HT-29 (cell line): ENCODE measurements at places on chromosomes 12 and 14.

DNA sequence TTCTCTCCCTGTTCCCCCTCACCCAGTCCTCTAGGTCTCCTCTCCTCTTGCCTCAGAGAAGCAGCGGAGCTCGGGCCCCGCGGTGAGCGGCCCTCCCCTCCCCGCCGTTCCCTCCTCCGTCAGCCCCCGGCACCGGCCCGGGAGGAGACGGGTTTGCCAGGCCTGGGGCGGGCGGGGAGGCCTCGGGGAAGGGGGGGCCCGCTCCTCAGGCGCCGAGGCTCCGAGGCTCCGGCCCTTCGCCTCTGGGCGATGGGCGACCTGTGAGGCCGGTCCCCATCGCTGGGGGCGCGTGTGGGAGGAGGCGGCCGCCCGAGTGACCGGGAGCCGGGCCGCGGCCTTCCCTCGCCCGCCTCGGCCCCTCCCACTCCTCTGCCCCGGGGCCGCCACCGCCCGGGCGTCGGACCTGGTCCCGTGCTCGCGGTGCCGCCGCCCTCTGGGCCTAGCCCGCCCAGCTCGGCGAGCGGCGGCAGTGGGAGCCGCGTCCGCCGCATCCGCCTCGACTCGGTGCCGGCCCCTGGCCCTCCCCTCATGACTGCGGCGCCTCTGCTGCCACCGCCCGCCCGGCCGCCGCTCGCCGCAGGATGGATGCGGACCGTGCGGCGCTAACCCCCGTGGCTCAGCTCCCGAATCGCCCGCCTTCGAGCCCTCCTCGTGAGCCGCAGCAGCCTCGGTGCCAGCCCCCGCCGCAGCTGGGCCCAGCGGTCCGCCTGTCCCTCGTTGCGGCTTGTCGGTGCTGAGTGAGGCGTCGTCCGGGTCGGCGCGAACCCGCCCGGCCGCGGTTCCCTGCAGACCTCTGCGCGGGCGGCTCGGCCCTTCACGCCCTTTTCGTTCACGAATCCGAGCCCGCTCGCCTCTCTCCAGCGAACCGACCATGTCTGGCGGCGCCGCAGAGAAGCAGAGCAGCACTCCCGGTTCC lies 574 bp downstream of the WNK1 start:
- peak; percentile 58 for DNase-seq

GRCh38 chr14:100902295-100903133 lies 1.0 kb downstream of the RTL1 start:
- DNase-seq = no peak

DNA sequence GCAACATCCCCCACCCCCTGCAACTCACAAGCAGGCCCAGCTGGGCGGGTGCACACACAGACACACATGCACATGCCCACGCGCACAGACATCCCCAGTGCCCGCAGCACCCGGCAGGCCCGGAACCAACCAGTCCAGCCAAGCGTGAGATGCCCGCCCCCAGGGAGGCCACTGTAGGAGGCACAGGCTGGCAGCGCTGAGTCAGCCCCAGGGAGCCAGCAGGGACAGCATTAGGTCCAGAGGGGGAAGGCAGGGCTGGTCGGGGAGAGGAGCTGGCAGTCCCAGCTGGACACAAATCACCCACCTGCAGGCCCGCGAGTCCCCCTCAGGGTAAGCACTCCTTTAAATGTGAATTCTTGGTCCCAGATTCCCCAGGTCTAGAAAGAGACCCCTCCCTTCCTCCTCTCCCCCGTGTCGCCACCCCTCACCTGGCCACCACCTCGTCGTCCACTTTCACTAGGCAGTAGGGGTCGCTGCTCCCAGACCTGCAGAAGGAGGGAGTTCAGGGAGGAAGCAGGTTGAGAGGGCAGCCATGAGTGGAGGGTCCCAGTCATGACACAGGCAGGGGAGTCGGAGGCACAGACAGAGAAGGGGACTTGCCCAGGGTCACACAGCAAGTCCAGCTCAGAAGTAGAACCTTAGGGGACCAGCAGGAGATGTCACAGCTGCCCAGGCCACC lies 5.0 kb downstream of the RASAL1 start:
- DNase-seq = no peak

GRCh38 chr12:948238-948637 lies 1.3 kb downstream of the RAD52 start:
- DNase-seq = no peak

GRCh38 chr12:113059071-113059595 lies 2.6 kb downstream of the DTX1 start:
- no peak for DNase-seq

DNA sequence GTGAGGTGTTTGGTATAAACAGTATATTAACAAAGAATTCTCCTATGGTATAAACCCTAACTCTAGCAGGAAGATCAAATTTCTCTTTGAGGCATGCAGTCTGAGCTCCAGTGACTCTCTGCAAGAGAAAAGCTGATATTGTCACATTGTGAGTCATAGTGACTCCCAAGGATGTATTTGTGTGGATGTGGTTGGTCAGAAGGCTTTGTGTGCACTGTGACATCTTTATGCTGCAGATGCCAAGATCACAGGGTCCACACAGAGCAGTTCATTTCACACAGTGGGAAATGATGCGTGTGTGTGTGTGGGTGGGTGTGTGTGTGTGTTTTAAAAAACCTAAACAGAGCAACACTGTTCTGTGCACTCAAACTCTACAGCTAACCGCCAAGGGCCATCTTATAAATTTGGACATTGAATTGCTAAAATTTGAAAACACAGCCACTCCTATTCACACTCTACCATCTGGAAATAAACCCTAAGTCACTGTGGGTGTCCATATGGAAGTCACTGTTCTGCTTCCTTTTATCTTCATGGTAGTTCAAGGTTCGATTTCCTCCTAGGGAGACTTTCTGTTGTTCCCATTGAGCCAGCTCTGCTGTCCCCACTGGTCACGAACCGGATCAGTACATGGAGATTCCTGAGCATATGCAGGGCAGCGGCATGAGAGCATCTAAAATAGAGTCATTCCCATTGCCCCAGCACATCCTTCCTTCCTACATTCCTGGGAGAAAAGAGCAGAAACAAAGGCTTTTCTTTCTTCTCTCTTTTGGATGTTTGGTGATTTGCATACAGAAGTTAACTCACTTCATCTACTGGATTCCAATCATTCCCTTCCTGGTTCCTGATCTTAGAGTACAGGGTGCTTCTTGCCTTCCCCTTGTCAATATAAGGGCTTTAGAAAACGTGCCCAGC lies 727.6 kb downstream of the DIO2 start:
- DNase-seq = no peak

DNA sequence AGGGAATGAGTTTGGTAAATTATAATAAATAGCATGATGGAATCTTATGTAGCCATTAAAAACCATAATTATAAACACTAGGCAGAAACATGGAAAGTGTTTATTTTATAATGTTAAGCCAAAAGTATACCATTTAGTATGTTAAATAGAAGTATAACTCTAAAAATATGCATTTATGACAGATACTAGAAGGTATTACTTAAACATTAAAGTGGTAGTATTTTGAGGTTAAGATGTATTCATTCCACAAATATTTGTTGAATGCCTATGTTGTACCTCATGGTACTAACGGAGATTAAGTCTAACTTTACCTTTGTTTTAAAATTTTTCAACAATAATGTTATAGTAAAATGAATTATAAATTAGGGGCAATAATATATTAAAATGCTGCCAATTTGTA lies 24.1 kb downstream of the TTC8 start:
- DNase-seq = no peak

GRCh38 chr14:34999500-34999899 lies 16.7 kb downstream of the SRP54 start:
- DNase-seq = no peak

GRCh38 chr12:3199551-3200031 lies 122.4 kb downstream of the TSPAN9 start:
- no peak for DNase-seq

GRCh38 chr14:78440356-78440894 lies 270.3 kb downstream of the NRXN3 start:
- no peak for DNase-seq

DNA sequence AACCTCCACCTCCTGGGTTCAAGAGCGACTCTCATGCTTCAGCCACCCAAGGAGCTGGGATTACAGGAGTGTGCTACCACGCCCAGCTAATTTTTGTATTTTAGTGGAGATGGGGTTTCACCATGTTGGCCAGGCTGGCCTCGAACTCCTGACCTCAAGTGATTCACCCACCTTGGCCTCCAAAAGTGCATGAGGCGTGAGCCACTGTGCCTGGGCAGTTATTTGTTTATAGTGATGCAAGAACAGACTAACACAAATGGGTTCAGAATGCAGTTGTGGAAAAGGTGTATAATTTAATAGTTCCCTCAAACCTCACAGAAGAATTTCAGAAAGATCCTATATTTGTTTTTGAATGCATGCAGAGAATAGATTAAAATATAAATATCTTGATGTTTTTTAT lies 447.1 kb downstream of the ZFP36L1 start:
- no peak for DNase-seq

DNA sequence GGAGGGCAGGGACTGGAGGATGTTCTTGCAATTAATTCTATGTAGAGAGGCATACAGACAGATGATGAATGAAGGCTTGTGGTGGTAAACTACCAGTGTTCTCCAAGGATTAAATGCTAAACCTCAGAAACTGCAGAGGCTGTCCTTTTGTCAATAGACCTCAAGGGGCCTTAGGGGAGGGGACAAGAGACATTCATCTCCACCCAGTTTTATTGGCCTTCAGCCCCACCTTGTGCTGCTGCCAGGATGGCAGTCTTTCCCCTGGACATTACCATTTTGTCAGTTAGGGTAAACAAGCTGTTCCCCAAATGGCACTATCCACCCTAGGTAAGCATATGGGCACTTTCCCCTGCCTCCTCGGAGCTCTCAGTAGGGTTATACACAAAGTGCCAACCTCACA lies 4.9 kb upstream of the SMAGP start:
- DNase-seq = peak; percentile 67

DNA sequence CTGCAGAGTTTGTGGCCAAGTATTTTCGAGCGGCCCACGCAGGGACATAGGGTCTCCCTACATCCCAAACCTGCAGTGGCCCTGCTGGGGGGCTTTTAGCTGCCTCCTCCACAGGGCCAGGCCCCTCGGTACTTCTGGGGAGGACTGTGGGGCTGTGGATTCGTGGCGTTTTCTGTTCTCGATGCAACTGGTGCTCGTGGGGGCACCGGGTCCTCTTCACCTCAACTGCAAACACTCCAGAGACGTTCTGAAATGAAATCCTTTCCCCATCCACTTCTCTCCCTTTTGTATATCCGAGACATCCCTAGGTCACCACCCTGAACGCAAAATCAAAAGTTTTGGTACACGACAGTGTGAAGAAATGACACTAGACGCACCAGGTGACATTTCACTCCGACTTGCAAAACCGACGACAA lies 2.3 kb downstream of the RFX4 start:
- DNase-seq = no peak

DNA sequence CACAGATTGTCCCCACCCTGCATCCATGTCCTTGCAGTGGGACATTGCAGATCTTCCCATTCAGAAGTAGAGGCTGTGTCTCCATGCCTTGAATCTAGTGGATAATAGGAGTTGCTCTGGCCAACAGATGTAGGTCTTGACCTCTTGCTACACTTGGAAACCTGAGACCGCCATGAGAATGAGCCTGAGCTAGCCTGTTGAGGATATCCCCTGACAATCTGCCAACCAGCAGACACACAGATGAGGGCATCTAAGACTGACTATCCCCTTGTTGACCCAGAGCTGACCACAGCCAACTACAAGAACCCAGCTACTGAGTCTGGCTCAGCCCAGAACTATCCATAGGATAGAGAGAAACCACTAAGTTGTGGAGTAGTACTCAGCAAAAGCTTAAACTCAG lies 161.1 kb upstream of the NOS1 start:
- no peak for DNase-seq

- DNase-seq = no peak
These were observed 96.3 kb upstream of the LHX5 start for GRCh38 chr12:113568021-113568420.

- no peak for DNase-seq
These were observed 36.7 kb downstream of the FLRT2 start for GRCh38 chr14:85566603-85567002.

- DNase-seq = no peak
These were observed 330.1 kb upstream of the GARIN2 start for GRCh38 chr14:66859063-66859671.

DNA sequence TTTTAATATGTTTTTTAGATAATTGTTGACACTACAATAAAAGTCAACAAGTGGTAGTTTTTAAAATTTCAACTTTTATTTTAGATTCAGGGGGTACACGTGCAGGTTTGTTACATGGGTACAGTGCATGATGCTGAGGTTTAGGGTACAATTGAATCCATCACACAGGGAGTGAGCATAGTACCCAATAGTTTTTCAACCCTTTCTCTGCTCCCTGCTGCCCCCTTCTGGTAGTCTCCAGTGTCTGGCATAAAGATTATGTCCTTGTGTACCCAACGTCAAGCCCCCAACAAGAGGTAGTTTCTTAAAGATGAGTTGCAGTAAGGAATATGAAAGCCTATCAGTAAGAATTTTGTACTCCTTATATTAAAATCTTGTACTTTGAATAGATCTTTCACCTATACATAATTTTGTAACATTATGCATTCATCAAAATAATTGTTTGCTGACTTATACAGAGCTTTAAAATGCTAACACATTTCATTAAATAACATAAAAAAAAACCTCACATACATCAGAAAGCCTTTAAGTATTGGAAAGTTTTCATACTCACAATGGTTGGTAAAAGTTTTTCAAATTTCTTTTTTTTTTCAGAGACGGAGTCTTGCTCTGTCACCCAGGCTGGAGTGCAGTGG lies 5.4 kb upstream of the RALGAPA1 start:
- peak; percentile 72 for DNase-seq

- DNase-seq = no peak
These were observed 55.6 kb downstream of the RASSF8 start for GRCh38 chr12:26014085-26014484.

DNA sequence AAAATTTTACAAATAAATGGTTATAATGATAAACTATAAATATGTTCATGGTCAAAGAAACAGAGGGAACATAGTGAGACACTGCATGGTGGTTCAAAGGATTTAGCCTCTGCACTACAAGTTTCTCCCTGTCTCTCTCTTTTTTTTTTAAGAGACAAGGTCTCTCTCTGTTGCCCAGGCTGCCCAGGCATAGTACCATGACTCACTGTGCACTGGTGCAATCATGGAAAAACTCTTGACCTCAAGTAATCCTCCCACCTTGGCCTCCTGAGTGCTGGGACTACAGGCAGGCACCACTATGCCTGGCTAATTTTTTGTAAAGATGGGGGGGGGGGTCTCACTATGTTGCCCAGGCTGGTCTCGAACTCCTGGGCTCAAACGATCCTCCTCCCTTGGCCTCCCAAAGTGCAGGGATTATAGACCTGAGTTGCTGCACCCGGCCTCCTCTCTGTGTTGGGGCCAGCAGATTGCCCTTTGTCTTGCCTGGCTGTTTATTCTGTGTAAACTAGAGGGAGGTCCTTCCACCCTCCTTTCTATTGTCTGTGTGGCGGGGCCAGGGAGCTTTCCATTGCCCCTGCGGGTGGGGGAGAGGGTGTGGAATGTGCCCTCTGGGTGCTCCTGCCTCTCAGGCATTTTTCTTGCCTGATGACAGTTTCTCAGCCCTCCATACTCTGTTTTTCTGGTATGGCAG lies 22.1 kb downstream of the MTHFD1 start:
- DNase-seq = no peak
